ENCODE measurements at places on chromosomes 6 and 20. TPM values are rescaled to one million over a fixed set of nuclear protein-coding genes. Genes with fewer than 3 reads are reported as not detected.

DNA sequence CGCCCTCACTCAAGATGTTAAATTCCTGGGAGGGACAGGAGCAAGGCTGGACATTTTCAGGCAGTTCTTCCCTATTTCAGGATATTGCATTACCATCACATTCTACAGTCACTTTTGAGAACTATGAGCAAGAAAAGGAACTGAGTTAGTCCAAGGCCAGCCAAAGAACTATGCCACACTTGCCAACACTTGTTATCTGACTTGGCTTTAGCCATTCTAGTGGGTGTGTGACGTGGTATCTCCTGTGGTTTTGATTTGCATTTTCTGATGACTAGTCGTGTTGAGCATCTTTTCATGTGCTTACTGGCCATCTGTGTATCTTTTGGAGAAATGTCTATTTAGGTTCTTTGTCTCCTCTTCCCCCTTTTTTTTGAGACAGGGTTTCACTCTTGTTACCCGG lies 12.0 kb downstream of the XRN2 start:
- DNase-seq: no peak

GRCh38 chr6:18488004-18488403 lies 100.9 kb downstream of the RNF144B start:
- DNase-seq: no peak

DNA sequence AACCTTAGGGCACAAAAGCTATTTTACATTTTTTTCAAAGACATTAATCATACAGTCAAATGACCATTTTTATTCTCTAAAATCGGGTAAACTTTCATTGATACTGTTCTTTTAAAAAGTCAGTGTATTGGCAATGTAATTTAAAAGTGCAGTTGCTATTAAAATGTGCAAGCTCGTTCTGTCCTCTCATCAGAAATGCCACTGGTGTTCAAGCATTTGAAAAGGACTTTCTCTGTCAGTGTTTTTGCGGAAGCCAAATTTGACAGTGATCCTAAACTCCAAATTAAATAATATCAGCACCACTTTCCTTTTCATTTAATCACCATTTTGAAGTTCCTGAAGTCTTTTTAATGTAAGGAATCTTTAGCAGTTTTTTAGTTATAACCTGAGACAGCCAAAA lies 69.6 kb downstream of the AFG1L start:
- DNase-seq: no peak

Gene UNC5CL
- 0.84 TPM for total RNA-seq

Gene ULBP1
- total RNA-seq: 0.25 TPM

Gene RAMACL
- total RNA-seq: 3.9 TPM

GRCh38 chr6:88359530-88360202 lies 193.5 kb upstream of the CNR1 start:
- no peak for DNase-seq

Gene SNTA1
- total RNA-seq: 38.7 TPM

Gene KIF6
- total RNA-seq: 0.38 TPM

Gene PGBD1
- total RNA-seq: 4.8 TPM

Gene SMLR1
- total RNA-seq: not detected

Gene CCM2L
- total RNA-seq: 9.2 TPM

DNA sequence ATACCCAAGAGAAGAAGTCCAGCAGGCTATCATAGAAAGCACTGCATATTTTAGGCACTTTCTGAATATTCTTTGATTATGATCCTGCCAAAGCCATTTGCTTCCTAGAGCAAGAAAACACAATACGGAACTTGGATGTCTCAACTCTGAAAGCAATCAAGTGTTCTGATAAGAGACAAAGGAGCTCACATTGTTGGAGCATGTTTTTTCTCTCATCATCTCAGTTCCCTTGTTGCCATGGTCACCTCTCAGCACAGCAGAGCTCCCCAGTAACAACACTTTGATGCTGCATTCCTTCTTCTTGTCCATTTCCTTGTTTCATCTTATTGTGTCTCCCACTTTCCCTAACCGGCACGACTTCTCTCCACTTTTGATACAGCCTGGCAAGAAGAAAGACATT lies 168.7 kb upstream of the FUT9 start:
- no peak for DNase-seq

- DNase-seq: no peak
Measured at GRCh38 chr6:4039348-4039747, 39.6 kb downstream of the FAM217A start.

DNA sequence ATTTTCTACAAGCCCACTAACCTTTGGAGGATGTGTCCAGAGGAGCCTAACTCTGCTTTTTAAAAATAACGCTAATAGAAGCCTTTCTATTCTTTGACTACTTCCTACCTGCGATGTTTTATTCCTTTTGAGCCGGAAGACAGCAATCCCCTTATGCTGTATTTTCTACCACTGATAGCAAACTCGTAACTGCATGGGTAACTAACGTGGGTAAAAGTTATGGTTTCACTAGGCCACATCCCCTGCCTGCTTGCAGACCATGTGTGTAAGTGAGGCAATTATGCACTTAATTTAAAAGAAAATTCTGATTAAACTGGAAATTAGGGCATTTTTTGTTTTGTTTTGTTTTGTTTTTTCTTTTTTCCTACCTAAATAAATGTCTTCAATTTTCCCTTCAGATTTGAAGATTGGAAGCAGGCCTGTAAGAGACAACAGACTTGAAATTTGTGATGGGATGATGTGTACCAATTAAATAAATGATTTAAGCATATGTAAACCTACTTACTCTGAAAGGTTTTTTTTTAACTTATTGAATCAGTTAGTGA lies 931 bp downstream of the UFL1 start:
- DNase-seq: no peak

DNA sequence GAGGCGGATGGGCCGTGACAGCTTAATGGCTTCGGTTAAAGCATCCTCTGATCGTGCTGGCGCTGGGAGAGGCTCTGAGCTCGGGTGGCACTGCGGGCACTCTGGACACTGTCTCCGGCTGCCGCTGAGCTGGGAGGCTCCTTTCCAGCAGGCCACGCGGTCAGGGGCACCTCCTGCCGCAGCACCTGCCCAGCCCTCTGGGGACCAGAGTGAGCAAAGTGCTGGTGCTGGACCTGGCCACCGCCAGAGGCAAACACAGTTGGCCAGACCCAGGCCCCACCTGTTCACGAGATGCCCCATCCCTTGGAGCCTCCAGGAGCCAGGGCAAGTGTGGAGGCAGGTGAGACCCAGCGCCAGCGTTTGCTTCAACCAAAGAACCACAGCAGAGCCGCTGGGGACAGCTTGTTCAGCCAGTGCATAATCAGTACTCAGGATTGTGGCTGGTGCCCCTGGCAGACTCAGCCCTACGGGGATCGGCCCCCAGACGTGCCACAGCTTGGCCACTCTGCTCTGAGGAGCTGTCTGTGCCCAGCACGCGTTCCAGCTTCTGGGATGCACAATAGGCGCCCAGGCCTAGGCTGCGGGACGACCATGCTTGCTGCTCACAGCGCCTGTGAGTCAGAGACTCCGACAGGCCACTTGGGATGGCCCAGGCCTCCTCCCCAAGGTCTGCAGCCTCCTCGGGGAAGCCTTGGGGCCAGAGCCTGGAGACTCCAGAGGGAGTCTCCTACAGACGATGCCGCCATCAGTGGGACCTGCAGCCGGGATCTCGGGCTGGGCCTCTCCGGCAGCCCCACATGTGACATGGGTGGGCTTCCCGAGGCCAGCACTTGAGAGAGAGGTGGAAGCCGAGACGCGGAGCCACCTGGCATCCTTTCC lies 38.2 kb upstream of the SLCO4A1 start:
- DNase-seq: no peak

Gene SYNE1
- total RNA-seq: 352 TPM

GRCh38 chr20:24955045-24955444 lies 6.0 kb downstream of the CST7 start:
- DNase-seq: no peak

DNA sequence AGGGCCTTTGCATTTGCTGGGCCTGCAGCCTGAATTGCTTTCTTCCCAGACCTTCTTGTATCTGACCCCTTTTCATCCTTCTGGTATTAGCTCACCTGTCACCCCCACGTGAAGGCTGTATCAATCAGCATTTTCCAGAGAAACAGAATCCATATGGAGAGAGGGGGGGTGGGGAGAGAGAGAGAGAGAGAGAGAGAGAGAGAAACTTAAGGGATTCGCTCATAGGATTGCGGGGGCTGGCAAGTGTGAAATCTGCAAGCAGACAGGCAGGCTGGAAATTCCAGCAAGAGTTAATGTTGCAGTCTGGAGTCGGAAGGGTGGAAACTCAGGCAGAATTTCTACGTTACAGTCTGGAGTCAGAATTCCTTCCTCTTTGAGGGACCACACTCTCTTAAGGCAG lies 410.7 kb upstream of the SULF2 start:
- DNase-seq: no peak

Gene LAMA5
- total RNA-seq: 115 TPM

Gene ZSCAN23
- 0.60 TPM for total RNA-seq
